Spinal cord (tissue), 10 donors: ENCODE measurements at places on chromosomes 5 and 9. TPM values are rescaled to one million over a fixed set of nuclear protein-coding genes. Genes with fewer than 3 reads are reported as not detected.

- no peaks in the 10 kb centered on the region for H3K27me3 ChIP-seq
- no peaks in the 10 kb centered on the region for H3K36me3 ChIP-seq
- peaks cover 58% of the 10 kb centered on the region for H3K4me1 ChIP-seq
These were observed 2.1 kb downstream of the SYNPO start for GRCh38 chr5:150642567-150642927.

Gene CBY3
- total RNA-seq, result not detected

Gene SPATA24
- 12.3 TPM for total RNA-seq

Gene MED10
- total RNA-seq, result 17.5 TPM

DNA sequence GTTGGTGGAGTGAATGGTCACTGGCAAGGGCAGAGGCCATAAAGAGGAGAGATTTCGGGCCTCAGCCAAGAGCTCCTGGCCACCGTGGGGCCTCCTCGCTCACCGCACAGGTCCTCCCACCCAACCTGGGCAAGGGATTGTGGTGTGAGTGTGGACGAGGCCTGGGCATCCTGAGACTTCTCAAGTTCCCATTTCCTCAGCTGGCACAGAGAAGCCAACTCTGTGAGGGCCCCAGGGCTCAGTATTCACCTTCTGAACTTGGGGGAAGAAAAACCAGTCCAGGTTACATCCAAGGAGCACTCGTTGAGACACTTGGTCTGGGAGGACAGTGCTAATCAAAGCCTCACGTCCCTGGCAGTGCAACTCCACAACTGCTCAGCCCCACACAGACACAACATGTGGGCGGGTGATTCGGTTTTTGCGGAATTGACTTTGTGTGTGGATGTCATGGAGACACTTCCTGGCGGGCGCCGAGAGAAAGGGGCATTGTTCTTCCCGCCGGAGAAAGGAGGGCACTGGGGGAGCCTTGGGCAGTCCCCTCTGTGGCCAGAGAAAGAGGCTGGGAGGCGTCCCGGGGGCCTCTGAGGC lies 28.5 kb upstream of the NKD2 start:
- no peaks in the 10 kb centered on the region for H3K27me3 ChIP-seq
- no peak overlapping the region for H3K4me3 ChIP-seq
- peak; percentile 74 for DNase-seq
- no peaks in the 10 kb centered on the region for H3K36me3 ChIP-seq
- peak overlapping the region; percentile 76 for H3K27ac ChIP-seq
- H3K4me1 ChIP-seq, result peaks cover 46% of the 10 kb centered on the region

DNA sequence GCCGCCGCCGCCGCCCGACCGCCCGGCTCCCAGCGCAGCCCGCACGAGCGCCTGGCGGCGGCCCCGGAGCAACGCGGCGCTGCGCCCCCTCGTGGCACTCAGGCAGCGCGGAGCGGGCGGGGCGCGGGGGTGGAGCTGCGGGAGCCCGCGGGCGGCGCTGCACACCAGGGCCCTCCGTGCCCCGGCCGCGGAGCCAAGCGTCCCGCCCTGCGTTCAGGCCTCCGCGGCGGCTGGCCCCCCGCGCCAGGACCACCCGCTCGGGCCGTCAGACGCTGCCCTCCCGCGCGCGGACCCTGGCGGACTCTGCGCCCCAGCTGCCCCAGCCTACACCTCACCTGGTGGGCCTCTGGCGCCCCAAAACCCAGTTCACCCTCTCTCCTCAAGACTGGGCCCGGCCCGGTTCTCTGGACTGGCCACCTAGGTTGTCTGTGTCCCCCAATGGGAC lies at the start of gene RASGEF1C:
Gene RASGEF1C (minus strand): TSS at position 75 of the 445 bp plus-strand sequence. CDS start 71,159 bp downstream, outside the sequence.
- no peaks in the 10 kb centered on the region for H3K36me3 ChIP-seq
- peaks cover 29% of the 10 kb centered on the region for H3K4me1 ChIP-seq
- no peak within 1 kb of the TSS for H3K27ac ChIP-seq

Gene ASS1
- 234 TPM for total RNA-seq

GRCh38 chr5:159330131-159330800 lies at the start of gene IL12B:
IL12B (minus strand) TSS chr5:159330487; CDS start chr5:159326782, 3,705 bp downstream.
- H3K27ac ChIP-seq, result no peak within 1 kb of the TSS
- peaks cover 10% of the 10 kb centered on the region for H3K4me1 ChIP-seq
- H3K4me3 ChIP-seq, result no peak within 1 kb of the TSS
- H3K36me3 ChIP-seq, result no peaks in the 10 kb centered on the region
- no peak for DNase-seq
- H3K27me3 ChIP-seq, result peaks cover 17% of the 10 kb centered on the region

DNA sequence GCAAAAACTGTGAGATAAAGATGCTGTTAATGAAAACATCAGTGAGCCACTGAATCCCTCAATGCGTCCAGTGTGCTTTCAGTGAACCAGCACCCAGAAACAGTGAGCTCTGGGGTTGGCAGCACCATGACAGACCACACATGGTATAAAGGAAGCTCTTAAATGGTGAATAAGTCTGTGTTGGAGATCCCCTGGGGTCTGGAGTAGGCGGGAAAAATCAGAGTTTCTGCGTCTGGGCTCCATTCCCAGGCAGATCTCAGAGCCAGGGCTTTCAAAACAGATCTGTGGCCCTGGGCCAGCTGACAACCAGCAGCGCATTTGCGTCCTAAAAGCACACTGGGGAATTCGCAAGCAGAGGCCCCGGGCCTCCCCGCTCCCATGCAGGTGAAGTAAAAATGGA lies 233.5 kb downstream of the FRMD3 start:
- H3K4me3 ChIP-seq, result no peak overlapping the region
- peak; percentile 84 for DNase-seq
- peak overlapping the region; percentile 73 for H3K27ac ChIP-seq
- peaks cover 19% of the 10 kb centered on the region for H3K4me1 ChIP-seq
- H3K36me3 ChIP-seq, result no peaks in the 10 kb centered on the region

Gene ARID3C
- 1.1 TPM for total RNA-seq

Gene CLTA
- 136 TPM for total RNA-seq

DNA sequence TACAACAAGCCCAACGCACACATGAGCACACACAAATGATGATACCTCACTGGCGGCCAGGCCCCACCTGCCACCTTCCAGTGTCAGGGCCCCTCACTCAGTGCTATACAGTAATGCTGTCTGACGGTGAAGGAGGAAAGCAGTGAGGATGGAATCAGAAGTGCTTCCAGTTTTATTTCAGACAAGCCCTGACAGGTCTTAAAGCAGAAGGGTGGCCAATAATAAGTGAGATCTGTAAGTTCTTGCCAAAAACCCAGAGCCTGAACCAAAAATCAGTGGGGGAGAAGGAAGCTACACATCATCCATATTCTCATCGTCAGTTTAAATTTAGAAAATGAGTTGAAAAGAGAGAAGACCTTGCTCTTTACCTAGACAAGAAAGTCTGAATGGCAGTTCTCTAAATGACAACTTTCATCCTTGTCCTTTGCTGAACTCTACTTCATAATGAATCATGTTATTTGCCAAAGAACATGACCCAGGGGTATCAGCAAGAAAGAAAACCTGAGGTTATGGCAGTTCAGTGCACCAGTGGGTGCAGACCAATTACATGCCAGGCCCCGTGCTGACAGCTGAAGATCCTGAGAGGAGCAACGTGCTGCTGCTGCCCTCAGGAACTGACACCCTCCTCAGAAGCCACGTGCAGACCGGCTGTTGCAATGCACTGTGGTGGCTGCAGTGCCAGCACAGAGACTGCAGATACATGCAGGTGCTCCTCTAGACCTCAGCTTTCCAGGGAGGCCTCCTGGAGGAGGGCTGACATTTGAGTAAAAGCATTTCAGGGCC lies 118.7 kb downstream of the DROSHA start:
- H3K4me3 ChIP-seq, result no peak overlapping the region
- peaks cover 6% of the 10 kb centered on the region for H3K4me1 ChIP-seq
- H3K27ac ChIP-seq, result no peak overlapping the region
- no peak for DNase-seq

Gene CDH9
- 3.2 TPM for total RNA-seq

- H3K27me3 ChIP-seq, result no peaks in the 10 kb centered on the region
- H3K27ac ChIP-seq, result peak overlapping the region; percentile 3
- H3K36me3 ChIP-seq, result peaks cover 6% of the 10 kb centered on the region
These were observed 75.4 kb downstream of the SLC38A9 start for GRCh38 chr5:55636683-55637082.

DNA sequence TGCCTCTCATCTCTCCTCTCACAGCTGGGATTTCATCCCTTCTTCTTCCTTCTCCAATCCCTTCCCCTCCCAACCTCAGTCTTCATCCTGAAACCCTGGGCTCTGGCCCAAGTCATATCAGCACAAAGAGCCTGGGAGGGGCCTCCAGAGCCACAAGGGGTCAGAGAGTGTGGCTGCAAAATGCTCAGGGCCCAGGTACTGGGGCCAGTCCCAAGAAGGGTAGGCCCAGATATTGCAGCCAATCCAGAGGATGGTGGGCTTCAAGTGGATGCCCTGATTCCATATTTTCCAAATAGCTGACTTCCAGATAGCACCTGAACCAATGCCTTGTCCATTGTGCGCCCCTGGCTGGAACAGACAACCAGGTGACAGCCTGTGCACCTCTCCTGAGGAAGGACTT lies 193.9 kb downstream of the MED10 start:
- no peak overlapping the region for H3K4me3 ChIP-seq
- no peaks in the 10 kb centered on the region for H3K4me1 ChIP-seq
- H3K36me3 ChIP-seq, result peaks cover 2% of the 10 kb centered on the region

Gene SLCO4C1
- total RNA-seq, result 1.7 TPM

- H3K4me1 ChIP-seq, result peaks cover 72% of the 10 kb centered on the region
- no peaks in the 10 kb centered on the region for H3K27me3 ChIP-seq
- H3K27ac ChIP-seq, result peak overlapping the region; percentile 88
- peaks cover 49% of the 10 kb centered on the region for H3K36me3 ChIP-seq
These were observed 1.3 kb downstream of the AK1 start for GRCh38 chr9:127876026-127876763.

GRCh38 chr9:72333197-72333596 lies 31.8 kb downstream of the ZFAND5 start:
- H3K27ac ChIP-seq, result no peak overlapping the region
- H3K27me3 ChIP-seq, result no peaks in the 10 kb centered on the region
- no peaks in the 10 kb centered on the region for H3K36me3 ChIP-seq
- H3K4me1 ChIP-seq, result no peaks in the 10 kb centered on the region
- DNase-seq, result no peak

DNA sequence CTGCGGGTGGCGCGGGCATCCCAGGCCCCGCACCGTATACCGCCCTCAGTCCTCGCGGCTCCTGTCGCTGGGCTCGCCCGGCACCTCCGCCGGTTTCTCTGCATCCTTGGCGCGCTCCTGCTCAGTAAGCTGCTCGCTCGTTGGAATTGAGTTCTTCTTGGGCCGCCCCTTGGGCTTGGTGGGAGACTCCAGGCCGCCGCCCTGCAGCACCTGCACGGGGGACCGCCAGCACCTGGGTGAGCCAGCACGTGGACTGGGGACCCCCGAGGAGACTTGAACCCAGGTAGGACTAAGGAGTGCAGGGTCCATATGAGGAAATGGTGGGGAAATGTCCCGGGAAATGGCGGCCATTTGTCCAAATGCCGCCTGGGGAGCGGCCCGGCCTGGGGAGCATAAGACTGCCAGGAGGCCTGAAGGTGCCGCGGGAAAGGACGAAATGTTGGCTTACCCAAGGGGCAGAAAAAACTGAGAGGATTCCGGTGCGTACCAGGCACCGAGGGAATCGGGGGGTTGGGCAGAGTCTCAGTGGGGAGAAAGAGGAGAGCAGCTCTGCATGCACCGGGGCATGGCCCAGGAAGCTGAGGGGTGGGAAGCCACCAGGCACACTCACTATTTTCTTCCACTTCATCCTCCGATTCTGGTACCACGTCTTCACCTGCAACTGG lies 2.9 kb downstream of the BARX1 start:
- H3K27ac ChIP-seq, result no peak overlapping the region
- DNase-seq, result no peak
- no peak overlapping the region for H3K4me3 ChIP-seq
- no peaks in the 10 kb centered on the region for H3K36me3 ChIP-seq
- peaks cover 62% of the 10 kb centered on the region for H3K4me1 ChIP-seq
- peaks cover 94% of the 10 kb centered on the region for H3K27me3 ChIP-seq

- peaks cover 30% of the 10 kb centered on the region for H3K36me3 ChIP-seq
- no peaks in the 10 kb centered on the region for H3K4me1 ChIP-seq
- DNase-seq, result no peak
- no peak overlapping the region for H3K27ac ChIP-seq
- H3K4me3 ChIP-seq, result no peak overlapping the region
These were observed 74.6 kb downstream of the USP20 start for GRCh38 chr9:129909851-129910250.

GRCh38 chr9:128499920-128500319 lies 4.6 kb upstream of the GLE1 start:
- H3K27ac ChIP-seq, result no peak overlapping the region
- no peak overlapping the region for H3K4me3 ChIP-seq
- H3K4me1 ChIP-seq, result peaks cover 13% of the 10 kb centered on the region
- H3K27me3 ChIP-seq, result no peaks in the 10 kb centered on the region
- DNase-seq, result no peak
- H3K36me3 ChIP-seq, result peaks cover 50% of the 10 kb centered on the region

DNA sequence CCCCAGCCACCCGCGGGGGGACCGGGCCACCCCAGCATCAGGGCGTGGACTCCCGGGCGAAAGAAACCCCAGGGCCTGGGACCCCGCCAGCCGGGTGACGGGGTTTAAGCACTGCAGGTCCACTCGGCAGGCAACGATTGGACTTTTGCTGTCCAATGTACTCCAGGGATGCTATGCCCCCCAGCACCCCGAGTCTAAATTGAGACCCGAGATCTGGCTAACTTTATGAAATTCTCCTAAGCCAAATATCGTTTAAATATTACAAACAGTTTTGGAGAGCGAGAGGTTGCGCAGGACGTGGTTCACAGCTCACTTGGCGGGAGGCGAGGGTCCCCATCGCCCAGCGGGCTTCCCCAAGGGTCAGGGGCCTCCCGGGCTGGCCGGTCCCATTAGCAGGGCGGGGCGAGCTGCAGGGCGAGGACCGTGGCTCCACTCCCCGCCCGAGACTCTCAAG lies 384 bp upstream of the MRPS2 start:
- DNase-seq, result no peak
- peaks cover 39% of the 10 kb centered on the region for H3K36me3 ChIP-seq
- H3K27ac ChIP-seq, result peak overlapping the region; percentile 61
- no peaks in the 10 kb centered on the region for H3K27me3 ChIP-seq
- peak overlapping the region; percentile 79 for H3K4me3 ChIP-seq
- H3K4me1 ChIP-seq, result peaks cover 36% of the 10 kb centered on the region

Gene PCDHGB4
- total RNA-seq, result 14.9 TPM

- no peak for DNase-seq
- no peak overlapping the region for H3K27ac ChIP-seq
- H3K4me3 ChIP-seq, result no peak overlapping the region
These were observed 8.1 kb upstream of the MARCOL start for GRCh38 chr5:148230240-148230639.

DNA sequence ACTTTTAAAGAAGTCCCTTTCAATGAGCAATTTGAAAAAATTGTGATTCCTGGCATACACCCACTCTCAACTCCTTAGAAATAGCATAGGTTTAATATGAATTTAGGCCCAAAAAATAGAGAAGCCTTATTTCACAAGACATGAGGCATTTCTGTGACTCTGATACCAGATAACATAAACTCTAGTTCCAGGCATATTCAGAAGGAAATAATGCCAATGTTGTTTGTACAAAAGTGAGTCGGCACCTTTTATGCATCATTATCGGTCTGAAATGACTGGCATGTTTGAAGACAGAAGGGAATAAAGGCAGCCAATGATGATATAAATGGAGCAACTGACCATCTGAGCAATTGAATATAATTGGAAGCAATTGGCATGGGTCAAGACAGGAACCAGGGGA lies 19.4 kb upstream of the RECK start:
- no peaks in the 10 kb centered on the region for H3K4me1 ChIP-seq
- no peak overlapping the region for H3K4me3 ChIP-seq
- H3K27me3 ChIP-seq, result peaks cover 3% of the 10 kb centered on the region
- no peak overlapping the region for H3K27ac ChIP-seq
- DNase-seq, result no peak
- H3K36me3 ChIP-seq, result no peaks in the 10 kb centered on the region

Gene PCDHB11
- total RNA-seq, result 7.6 TPM

- H3K36me3 ChIP-seq, result no peaks in the 10 kb centered on the region
- H3K4me3 ChIP-seq, result no peak overlapping the region
- H3K4me1 ChIP-seq, result no peaks in the 10 kb centered on the region
- H3K27me3 ChIP-seq, result no peaks in the 10 kb centered on the region
- H3K27ac ChIP-seq, result no peak overlapping the region
These were observed 549.9 kb downstream of the ANXA1 start for GRCh38 chr9:73701415-73702057.
